ENCODE measurements at places on chromosomes 5 and 9.

DNA sequence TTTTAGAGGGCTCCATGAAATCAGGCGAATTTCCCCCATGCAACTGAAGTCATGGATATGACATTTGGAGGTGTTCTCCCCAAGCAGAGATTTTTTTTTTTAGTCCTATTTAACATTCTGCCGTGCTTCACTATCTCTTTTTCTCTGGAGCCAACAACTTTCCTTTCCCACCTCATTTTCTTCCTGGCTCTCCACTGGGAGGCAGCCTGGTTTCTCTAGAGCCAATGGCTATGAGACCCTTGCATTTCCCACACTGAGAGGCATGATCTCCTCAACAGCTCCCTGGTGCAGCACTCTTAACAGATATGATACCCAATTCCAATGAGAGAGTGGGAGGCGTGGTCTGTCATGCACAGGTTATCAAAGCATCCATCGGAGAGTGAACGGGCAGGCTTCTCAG, 310.8 kb downstream of the DRD1 start:
- DNase-seq, result no peak

DNA sequence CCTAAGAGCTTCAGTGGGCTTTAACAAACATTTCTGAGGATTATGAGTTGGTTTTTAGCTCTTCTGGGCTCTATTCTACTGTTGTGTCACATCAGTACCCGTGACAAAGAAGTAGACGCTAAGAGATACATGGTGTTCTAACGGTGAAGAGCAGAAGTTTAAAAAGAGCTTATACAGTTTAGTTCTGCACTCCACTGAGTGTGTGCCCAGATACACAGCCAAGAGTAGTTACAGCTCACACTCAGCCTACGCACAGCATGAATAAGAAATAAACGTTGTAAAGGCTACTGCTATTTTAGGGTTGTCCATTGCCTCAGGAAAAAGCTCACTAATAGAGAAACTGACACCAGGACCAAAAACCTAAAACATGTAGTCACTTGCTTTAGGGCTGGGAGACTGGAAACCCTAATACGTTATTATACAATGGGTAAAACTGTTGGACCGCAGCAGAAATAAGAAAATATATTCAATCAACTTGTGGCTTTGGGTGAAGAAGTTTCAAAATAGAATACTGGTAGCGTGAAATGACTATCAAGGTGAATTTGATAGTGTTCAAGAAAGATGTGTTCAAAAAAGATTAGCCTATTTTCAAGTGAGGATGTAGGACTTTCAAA, 34.7 kb downstream of the PSIP1 start:
- no peak for DNase-seq

GRCh38 chr5:141521244-141521781, 32.4 kb downstream of the PCDHGC5 start:
- no peak for DNase-seq

DNA sequence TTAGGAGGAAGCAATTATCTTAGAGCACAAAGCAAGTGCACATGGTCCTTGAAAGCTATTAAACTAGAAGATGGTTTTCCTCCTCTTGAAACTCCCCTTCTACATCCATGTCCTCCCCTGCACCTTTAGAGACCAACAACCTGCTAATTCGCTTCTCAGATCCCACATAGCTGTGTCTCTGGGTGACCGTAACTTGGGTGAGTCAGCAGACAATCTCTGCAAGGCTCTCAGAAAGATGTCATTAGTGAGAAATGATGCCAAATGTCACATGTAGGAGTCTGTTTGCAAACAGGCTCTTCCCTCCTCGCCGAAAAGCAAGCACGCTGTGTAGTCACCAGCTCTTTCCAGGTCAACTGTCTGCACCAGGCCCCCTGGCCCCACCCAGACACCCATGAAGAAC, 291.8 kb downstream of the SLIT3 start:
- DNase-seq, result no peak

DNA sequence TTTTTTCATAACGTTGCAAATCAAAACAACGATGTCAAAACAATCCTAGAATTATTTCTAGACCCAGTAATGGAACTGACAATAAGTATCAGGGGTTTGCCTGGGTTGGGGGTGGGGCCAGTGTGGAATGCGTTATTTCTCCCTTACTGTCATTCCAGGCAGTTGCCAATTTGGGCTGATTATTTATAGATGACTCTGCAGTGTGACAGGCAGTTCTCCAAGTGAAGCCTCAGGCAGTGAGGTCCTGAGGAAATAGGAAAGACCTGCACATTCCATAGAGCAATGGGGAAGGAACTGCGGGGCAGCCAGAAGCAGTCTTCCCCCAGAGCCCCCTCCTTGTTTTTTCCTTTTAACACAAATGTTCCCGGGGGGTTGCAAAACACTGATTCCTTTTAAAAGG, 179.0 kb downstream of the YTHDC2 start:
- DNase-seq, result no peak

GRCh38 chr5:171449426-171449825, 30.0 kb downstream of the FGF18 start:
- DNase-seq, result no peak

GRCh38 chr5:36691696-36692371, 85.4 kb downstream of the SLC1A3 start:
- DNase-seq, result no peak

DNA sequence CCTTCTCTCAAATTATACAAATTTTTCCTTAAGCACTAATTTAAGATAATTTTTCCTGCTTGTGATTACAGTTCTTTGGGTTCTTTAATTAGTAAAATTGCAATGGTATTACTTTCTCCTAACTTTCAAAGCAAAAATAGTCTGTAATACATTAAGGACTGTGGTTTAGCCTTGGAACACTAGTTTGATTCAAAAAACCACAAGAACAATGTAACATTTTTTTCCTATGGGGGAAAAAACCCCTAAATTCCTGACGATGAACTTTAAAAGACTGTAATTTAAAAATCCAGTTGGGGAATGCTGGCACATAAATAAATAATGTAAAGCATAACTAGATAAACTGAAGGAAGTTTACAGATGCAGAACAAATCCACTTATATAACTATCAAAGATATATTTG, 65.3 kb downstream of the CDC14B start:
- no peak for DNase-seq

DNA sequence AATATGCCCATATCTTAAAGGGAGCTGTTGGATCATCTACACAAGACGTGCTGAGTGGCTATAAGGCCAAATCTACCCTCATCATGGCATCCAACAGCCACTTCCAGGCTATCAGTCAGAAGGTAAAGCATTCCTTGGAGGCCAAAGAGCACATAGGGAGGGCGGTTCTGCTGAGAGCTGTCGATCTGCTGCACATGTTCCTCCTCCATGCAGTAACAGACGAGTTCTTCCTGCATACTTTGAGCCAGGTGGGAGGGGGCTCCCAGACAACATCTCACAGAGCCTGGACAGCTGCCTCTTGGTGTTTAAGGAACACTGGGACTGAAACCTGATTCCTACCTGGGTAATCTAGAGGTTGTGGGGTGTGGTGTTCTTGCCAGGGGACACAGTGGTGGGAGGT, 93.3 kb upstream of the RAI14 start:
- no peak for DNase-seq

DNA sequence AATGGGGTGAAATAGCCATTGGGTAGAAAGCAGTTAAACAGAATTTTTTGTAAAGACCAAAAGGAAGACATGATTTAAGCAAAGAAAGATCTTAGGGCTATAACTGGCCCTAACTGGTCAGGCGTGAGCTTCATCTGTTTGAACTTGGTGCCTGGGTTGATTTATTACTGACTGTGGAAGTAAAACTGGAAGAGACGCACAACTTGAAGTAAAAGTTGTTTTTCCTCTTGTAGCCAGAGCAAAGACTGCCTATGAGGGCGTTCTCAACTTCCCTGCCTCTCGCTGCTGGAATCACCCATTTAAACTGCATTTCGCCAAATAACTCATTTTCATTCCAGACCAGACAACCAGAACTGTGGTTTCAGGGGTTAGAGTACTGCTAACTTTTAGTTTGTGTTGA, 1.5 kb downstream of the THBS4 start:
- DNase-seq, result no peak

GRCh38 chr9:137666955-137667670, 48.3 kb downstream of the EHMT1 start:
- no peak for DNase-seq

DNA sequence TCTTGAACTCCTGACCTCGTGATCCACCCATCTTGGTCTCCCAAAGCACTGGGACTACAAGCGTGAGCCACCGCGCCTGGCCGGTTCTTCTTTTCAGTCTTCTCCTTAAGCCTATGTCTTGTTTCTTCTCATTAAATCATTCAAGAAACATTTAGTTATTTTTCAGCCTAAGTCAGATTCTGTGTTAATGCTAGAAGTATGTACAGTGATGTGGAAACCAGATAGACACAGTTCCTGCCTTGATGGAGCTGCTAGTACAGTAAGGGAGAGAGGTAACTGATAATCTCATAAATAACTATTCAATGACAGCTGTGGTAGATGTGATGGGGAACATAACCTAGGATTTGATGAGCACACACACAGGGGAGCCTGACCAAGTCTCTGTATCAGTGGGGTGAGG, 46.3 kb upstream of the NR3C1 start:
- DNase-seq, result no peak

GRCh38 chr5:63127054-63127453, 548.4 kb downstream of the LRRC70 start:
- no peak for DNase-seq

DNA sequence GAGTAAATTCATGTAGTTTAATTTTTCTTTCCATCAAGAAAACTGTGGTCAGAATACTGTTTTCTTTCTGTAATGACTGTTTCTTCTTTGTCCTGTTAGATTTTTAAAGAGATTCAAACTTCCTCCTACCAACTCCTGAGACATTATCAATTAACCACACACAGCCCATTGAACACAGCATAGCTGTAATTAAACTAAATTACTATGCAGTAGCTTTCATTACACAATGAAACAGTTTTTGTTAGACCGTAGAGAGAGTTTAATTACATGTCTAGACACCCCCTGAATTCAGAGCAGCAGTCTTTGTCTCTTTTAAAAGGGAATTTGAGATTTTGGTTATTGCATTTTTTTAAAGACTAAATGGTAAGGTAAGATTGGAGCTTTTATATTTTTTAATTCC, 77.5 kb downstream of the STARD4 start:
- no peak for DNase-seq

GRCh38 chr5:157444224-157444623, 15.8 kb upstream of the NIPAL4 start:
- no peak for DNase-seq

- no peak for DNase-seq
These were observed 82.8 kb downstream of the COL5A1 start for GRCh38 chr9:134724202-134724911.

GRCh38 chr9:126327006-126327713, 531 bp downstream of the MVB12B start:
- peak; percentile 36 for DNase-seq

GRCh38 chr5:173247041-173247440, 12.0 kb upstream of the NKX2-5 start:
- no peak for DNase-seq

Measured in stimulated activated naive CD8-positive, alpha-beta T cell treated with anti-CD3 and anti-CD28 coated beads, Interleukin-15, Interleukin-2, amounts not matched to agents 100 U/mL and 50 U/mL, for 24 hours (primary cell).